GM04504 (cell line): ENCODE measurements at places on chromosomes 1 and 21.

DNA sequence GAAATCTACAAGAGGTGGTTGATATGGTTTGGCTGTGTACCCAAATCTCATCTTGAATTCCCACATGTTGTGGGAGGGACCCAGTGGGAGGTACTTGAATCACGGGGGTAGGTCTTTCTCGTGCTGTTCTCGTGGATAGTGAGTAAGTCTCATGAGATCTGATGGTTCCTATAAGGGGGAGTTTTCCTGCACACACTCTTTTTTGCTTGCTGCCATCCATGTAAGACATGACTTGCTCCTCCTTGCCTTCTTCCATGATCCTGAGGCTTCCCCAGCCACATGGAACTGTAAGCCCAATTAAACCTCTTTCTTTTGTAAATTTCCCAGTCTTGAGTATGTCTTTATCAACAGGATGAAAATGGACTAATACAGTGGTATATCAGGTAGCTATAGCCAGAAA, 5.2 kb upstream of the VWA5B1 start:
- no peak for DNase-seq

GRCh38 chr1:183517401-183517800, 45.1 kb downstream of the SMG7 start:
- DNase-seq: no peak

DNA sequence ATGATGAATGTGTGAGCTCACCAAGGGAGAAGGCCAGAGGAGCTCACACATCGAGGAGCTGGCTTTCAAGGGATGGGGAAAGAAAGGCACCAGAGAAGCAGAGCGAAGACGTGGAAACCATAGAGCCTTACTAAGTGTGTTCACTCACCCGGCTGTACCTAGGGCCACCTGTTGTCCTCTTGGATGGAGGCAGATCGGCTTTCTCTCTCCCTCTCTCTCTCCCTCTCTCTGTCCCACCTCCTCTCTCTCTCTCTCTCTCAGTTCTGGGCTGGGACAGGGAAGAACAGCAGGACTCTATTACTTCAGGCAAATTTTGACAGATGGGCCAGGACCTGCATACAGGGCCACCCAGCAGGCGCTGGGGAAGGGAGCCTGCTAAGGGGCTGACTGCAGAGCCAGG, 64.8 kb downstream of the HIVEP3 start:
- DNase-seq: no peak

GRCh38 chr1:166184897-166185296, 18.1 kb upstream of the FAM78B start:
- no peak for DNase-seq

DNA sequence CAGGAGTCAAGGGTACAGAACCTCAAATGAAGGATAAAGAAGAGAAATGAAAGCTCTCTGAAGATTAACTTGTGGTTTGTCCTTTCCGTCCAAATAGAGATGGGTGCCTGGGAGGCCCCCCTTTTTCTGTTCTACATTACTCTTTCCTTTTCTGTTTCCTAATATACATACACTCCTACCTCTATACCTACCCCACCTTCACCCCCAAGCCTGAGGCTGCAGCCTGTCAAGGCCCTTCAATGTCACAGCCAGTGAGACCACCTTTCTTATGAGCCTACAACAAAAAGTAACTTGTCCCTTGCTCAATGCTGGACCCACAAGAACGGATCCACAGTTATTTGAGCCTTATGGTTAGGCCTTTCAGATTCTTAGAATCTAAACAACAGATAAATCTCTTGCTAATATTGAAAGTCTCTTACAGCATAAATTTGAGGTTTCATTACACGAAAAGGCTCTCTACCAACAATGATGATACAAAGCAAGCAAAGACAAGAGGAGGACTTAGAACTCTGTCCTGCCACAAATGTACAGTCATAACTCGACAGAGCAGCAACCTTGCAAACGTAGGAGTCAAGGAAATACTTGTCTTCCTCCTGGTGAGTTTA, 4.1 kb upstream of the TRAF3IP3 start:
- DNase-seq: no peak

DNA sequence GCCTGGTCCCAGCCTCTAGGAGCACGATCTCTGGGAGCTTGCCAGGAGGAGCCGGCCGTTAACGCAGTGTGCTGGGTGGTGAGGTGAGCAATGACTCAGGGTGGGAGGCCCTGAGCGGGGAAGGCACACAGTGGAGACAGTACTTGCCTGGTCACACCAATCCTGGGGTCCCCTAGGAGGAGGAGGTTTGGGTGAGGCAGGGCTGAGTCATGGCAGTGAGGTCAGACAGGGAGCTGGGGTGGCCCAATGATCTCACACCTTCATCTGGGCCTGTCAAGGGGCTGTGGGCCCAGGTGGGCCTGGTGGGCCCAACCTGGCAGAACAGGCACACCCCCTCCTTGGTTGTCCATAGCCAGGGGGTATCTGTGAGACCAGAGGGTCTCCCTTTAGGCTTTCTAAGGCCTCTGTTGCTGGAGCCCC, 8.6 kb upstream of the EDN2 start:
- DNase-seq: peak; percentile 59

GRCh38 chr1:44323947-44324346, 31.1 kb downstream of the ERI3 start:
- DNase-seq: no peak

GRCh38 chr1:93805027-93805610, 73.9 kb downstream of the DNTTIP2 start:
- no peak for DNase-seq

DNA sequence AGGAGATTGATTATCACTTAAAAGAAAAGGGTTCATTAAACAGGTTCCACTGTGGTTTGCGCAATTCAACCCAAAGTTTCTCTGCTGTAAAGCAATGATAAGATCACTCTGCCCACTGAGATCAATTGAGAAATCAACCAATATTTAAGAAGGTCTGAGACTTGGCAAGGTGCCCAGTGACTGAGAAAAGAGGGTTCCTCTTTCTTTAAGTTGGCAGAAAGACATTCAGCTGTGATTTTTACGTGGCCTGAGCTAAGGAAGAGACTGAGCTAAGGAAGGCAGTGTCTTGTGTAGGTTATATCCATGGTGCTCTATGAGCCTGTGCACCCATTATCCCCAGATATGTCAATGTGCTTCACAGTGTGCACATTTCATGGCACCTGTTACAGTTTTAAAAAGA, 344.1 kb downstream of the DISC1 start:
- DNase-seq: no peak

GRCh38 chr21:44941567-44941966, 1.7 kb downstream of the SLX9 start:
- DNase-seq: no peak

GRCh38 chr1:169890761-169891538, 2.7 kb downstream of the SCYL3 start:
- DNase-seq: no peak

GRCh38 chr1:111334169-111334568, 43.5 kb downstream of the CHIA start:
- DNase-seq: peak; percentile 21

GRCh38 chr21:25911730-25912401, 177.1 kb downstream of the GABPA start:
- no peak for DNase-seq

DNA sequence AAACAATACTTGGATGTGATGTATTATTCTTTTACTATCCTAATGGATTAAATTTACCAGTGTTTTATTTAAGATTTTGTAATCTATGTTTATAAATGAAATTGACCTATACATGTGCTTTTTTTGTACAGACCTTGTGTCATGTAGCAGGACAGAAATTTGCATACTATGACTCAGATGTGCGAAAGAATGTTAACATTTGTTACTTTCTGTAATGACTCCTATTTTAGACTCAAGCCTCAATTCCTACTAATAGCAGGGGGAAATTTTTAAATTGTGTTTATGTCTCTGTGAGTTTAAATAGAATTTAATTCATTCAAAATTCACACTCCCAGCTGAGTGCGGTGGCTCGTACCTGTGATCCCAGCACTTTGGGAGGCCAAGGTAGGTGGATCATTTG, 21.8 kb upstream of the RIMKLA start:
- no peak for DNase-seq

- DNase-seq: no peak
Observed at GRCh38 chr1:167499106-167499505, 19.2 kb downstream of the CD247 start.

DNA sequence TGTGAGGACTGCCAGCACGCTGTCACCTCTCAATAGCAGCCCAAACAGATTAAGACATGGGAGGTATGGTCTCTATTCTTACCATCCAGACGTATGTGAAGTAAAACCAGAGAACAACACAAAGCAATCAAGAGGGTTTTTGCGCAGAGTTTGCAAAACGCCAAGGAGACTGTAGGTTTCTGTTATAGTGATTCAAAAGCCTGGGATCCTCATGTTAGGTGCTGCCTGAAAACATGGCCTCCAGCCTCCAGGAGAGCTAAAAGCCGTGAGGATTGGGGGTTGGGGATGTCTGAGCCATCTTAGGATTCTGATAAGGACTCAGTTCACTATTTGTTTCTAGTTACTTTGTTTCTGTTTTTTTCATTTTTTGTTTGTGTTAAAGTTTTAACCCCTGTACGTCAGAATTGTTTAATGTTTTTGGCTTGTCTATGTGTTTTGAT, 4.2 kb upstream of the CCT8 start:
- no peak for DNase-seq

DNA sequence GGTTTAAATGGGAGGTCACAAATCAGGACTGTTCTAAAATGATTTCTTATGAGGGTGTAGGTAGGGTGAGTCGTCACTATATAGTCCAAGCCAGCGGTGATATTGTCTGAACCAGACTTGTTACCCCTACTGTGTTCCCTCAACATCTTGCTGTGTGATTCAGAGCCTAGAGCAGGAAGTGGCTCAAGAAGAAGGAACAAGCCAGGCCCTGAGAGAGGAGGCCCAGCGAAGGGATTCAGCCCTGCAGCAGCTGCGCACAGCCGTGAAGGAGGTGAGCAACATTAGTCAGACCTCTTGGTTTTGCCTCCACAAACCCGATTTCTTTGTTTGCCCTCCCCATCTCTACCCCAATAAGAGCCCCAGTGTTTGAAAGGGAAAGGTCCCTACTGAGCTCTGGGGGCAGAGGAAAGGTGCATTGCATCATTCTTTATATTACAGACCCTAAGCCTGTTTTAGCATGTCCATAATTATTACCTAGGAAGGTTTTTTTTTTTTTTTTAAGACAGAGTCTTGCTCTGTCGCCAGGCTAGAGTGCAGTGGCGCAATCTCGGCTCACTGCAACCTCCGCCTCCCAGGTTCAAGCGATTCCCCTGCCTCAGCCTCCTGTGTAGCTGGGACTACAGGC, 5.0 kb upstream of the SH3BGRL3 start:
- DNase-seq: no peak

- peak; percentile 86 for DNase-seq
Observed at GRCh38 chr1:156502894-156503697, 2.5 kb upstream of the MEF2D start.

- no peak for DNase-seq
Observed at GRCh38 chr1:50135716-50136115, 27.0 kb downstream of the ELAVL4 start.

- DNase-seq: no peak
Observed at GRCh38 chr21:14742119-14742518, 196.0 kb upstream of the SAMSN1 start.

GRCh38 chr1:97160818-97161217, 439.2 kb downstream of the PTBP2 start:
- DNase-seq: no peak

GRCh38 chr1:94036730-94037129, 84.2 kb downstream of the ABCA4 start:
- no peak for DNase-seq

DNA sequence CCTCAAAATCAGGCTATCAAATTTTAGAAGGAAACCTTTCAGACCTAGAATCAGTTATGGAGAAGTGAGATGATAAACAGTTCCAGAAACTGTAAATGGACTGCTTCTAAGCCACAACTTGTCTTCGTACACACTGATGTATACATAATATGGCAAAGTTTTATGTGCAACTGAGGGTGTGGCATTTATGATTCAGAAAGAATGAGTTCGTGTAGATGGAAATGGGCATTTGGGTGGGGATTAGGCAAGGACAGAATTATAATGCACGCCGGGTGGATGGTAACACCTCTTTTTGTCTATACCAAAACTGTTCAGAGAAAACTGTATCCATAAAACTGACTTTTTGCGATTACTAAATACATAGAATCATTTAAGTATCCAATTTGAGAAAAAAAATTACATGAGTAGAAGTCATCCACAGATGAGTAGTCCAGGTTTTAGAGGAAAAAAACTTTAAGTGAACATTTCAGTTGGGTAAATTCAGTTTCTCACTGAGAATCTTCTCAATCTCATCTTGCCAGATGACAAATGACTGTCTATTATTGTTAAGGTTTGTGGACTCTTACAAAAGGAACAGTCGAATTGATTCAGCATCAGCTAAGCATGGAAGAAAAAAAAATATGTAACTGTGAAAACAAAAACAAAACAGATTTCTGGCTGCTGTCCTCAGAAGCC, 22.5 kb downstream of the ERRFI1 start:
- DNase-seq: no peak

DNA sequence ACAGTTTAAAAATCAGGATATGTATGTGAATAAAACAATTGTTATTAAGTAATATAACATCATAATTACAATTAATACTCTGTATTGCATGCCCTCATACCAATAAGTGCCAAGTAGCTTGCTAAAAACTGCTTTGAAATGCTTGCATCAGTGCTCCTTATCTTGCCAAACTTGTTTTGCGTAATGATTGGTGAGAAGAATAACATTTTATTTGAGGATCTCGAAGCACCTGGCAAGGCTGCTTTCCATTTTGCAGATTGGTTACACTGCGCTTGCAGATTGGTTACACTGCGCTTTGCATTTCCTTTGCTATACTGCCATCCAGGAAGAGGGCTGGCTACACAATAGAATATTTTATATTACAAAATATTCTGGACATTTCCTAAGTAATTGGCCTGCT, 1.7 kb upstream of the PBX1 start:
- DNase-seq: no peak

DNA sequence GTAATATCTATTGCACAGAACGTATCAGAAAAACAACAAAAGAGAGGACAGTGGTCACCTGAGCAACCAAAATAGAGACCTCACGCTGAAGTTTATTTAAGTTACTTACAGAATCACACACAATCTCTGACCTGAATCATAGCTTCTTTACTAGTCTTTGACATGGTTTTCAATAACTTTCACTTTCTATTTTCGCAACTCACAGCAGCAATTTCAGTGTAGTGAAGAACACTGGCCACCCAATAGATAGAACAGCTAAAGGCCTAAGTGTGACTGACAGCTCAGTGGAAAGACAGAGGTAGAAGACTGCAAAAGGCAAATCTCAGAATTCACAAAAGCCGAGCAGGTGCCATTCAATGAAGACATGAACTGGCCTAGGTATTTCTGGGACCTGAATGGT, 435.6 kb upstream of the CHRM3 start:
- DNase-seq: no peak

DNA sequence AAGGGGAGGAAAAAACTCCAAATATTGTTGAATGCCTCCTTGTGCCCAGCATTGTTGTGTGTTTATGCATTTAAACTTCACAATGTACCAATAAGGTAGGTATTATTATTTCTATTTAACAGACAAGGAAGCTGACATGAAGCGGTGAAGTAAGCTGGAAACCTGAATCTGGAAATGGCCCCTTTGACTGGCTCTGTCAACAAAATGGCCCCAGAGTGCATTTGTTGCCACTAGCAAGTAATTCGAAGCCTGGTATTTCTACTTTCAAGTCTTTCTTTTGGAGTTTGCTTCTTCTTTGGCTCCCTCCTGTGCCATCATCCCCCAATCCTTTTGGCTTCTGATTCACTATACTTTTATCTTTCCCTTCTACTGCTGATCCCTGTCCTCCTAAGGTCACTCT, 23.1 kb downstream of the CRYZL1 start:
- DNase-seq: no peak
